ENCODE measurements at places on chromosomes 16 and 17. TPM values are rescaled to one million over a fixed set of nuclear protein-coding genes. Genes with fewer than 3 reads are reported as not detected.

Gene MT1A
- 34.2 TPM for total RNA-seq

Gene REXO5
- total RNA-seq, result 0.49 TPM

Gene ABCC11
- total RNA-seq, result not detected

Gene CDRT15L2
- not detected for total RNA-seq

Gene KRT33A
- total RNA-seq, result not detected

Gene PRR29
- not detected for total RNA-seq

- no peak for DNase-seq
These were observed 18.1 kb upstream of the IRF8 start for GRCh38 chr16:85880861-85881260.

DNA sequence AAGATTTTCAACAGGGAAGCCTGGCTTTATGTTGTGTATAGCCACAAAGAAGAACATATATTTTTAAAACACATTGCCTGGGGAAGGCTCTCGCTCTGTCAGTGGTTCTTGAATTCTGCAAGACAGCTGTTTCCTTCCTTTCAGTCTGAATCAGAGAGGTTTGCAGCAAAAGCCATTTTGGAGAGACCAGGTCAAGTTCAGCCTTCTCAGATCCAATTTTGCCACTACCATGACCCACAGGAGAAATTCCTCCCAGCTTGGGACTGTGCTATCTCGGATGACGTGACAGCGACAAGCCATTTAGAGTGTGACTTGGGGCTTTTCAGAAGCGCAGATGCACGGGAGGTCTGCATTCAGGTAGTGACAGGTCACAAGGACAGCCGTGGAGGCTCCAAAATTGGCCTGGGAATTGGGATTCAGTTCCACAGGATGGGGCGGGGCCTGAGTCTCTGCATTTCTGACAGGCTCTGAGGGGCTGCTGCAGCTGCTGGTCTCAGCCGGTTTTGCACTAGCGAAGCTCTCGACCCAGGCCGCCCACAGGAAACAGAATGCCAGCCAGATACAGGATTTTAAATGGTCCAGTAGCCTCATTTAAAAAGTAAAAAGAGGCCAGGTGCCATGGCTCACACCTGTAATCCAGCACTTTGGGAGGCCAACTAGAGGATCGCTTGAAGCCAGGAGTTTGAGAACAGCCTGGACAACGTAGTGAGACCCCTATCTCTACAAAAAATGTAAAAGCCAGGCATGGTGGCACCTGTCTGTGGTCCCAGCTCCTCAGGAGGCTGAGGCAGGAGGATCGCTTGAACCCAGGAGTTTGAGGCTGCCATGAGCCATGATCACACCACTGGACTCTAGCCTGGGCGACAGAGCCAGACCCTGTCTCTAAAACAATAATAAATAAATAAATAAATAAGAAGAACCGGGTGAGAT is 196.6 kb upstream of the CIBAR2 start:
- no peak for DNase-seq

- no peak for DNase-seq
These were observed 40.5 kb downstream of the DNAH9 start for GRCh38 chr17:11638700-11639265.

DNA sequence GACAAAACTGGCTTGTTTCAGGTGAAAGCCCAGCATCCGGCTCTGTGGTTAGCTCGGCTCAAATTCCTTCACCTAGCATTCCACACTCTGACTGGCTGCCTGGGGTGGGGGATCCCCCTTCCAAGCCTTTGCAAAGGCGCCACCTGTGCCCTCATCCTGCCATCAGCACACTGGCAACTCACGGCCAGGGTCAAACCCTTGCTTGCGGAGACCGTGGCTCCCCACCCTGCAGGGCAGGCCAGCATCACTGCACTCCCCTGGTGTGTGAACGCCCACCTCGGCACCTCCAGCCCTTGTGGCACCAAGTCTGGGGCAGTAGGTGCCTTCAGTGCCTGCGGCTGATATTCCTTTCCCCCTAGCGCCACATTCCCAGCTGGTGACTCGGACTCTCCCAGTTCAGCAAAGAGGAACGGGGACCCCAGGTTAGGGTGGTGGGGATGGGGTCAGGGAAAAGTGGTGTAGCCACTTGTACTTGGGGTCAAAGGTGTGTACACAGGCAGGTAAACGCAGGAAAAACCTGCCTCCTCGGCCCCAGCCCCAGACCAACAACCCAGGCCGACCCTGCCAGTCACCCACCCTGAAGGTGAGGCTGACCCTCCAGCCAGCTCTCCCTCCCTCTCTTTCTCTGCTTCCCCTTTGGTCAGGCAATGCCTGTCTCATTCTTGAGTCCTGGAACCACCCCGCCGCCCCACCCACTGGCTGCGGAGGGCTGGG is 1.1 kb downstream of the FLII start:
- DNase-seq, result no peak

GRCh38 chr17:17883801-17884200 is 47.0 kb upstream of the SREBF1 start:
- no peak for DNase-seq

DNA sequence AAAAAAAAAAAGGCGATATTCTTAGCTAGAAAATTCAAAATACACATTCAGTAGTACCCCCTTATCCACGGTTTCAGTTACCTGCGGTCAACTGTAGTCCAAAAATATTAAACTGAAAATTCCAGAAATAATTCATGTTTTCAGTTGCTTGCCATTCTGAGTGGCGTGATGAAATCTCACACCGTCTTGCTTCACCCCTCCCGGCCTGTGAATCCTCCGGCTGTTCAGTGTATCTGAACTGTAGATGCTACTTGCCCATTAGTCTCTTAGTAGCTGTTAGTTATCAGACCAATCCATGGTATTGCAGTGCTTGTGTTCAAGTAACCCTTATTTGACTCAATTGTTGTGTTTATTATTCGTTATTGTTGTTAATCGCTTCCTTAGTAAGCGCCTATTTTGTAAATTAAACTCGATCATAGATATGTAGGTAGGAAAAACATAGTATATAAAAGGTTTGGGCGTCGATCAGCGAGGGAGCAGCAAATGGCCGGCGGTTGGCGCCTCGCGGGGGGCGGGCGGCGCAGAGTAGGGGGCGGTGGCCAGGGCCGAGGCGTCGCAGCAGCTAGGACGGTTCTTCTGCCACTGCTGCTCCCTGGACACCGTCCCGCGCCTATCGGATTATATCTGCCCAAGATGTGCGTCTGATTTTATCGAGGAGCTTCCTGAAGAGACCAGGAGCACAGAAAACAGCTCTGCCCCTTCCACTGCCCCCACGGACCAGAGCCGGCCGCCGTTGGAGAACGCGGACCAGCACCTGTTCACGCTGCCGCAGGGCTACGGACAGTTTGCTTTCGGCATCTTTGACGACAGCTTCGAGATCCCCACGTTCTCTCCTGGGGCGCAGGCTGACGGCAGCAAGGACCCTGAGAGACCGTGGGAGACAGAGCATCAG is 39.8 kb upstream of the AKAP1 start:
- no peak for DNase-seq

GRCh38 chr17:1271030-1271423 is 783 bp downstream of the BHLHA9 start:
- DNase-seq, result no peak

- no peak for DNase-seq
These were observed 47.5 kb upstream of the RRN3 start for GRCh38 chr16:15141586-15141985.

- DNase-seq, result no peak
These were observed 15.6 kb downstream of the C16orf90 start for GRCh38 chr16:3479654-3480216.

- DNase-seq, result no peak
These were observed 745.2 kb downstream of the WWOX start for GRCh38 chr16:78844682-78845081.

- no peak for DNase-seq
These were observed 411.0 kb downstream of the CPPED1 start for GRCh38 chr16:12392585-12393091.

DNA sequence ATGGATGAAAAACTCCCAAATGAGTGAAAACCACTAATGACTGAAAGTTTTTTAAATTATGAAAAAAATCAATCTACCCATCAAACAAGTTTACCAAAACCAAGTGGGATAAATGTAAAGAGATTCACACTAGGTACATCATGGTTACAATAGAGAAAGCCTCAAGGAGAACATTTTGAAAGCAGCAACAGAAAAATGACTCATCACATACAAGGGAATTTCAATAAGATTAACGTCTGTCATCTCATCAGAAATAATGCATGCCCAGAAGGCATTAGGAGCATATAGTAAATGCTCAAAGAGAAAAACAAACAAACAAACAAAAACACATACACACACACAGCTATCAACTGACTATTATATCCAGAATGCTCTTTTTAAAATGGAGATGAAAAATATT is 261.8 kb upstream of the KIF2B start:
- no peak for DNase-seq

DNA sequence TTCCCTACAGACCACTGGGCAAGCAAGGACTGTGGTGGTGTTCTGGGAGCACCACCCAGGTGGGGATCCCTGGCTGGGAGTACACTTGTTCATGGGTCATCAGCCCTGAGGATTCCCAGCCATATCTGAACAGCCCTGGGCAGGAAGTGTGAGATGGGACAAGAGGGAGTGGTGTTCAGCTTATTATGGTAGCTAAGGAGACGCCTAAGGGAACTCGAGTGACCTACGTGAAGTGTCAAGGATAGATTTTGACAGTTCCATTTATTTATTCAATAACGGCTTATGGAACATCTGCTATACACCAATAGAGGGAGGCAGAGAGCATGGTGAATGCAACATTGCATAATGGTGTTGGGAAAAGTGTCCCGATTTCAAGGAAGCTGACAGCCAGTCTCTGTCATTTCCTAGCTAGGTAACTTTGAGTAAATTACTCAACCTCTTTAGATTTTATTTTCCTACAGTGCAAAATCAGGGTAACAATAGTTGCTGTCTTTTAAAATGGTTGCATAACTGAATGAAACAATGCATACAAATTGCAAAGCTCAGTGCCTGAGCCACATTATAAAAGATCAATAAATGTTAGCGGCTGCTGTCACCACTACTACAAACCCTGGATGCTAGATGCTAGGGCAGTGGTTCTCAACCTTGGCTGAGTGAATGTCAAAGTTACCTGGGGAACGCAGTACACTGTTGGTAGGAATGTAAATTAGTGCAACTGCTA is 534.1 kb downstream of the GRIN2A start:
- DNase-seq, result no peak

DNA sequence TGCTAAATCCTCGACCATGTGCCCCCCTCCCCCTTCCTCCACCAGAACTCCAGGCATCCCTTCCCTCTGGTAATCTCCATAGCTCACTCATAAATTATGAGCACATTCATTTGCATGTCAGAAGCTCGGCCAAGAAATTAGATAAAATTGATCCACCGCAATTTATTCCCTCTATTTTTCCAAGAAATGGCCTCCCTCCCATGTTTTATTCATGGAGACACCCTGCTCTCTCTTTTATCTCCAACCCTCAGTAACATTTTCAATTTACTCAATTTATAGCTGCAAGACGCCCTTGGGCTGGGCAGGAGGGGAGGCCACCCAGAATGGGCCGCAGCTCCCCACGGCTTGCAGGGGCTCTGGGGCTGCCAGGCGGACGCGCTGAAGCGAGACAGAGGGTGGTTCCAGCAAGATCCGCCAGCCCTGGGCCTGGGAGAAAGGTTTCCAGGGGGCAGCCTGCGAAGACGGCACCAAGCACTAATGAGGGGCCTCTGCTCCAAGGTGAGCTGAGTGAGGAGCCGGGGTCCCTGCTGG is 54.7 kb upstream of the ZNF423 start:
- no peak for DNase-seq

- DNase-seq, result no peak
These were observed 18.2 kb upstream of the HS3ST3B1 start for GRCh38 chr17:14282726-14283125.
